Aorta (tissue), 5 donors: ENCODE measurements at places on chromosomes 1 and 21. TPM values are rescaled to one million over a fixed set of nuclear protein-coding genes. Genes with fewer than 3 reads are reported as not detected.

The LRRC42 gene
- 18.7 TPM for total RNA-seq

The HFM1 gene
- 1.2 TPM for total RNA-seq

The LCE1F gene
- not detected for total RNA-seq

The NBPF11 gene
- total RNA-seq = 8.8 TPM

The CCDC27 gene
- not detected for total RNA-seq

DNA sequence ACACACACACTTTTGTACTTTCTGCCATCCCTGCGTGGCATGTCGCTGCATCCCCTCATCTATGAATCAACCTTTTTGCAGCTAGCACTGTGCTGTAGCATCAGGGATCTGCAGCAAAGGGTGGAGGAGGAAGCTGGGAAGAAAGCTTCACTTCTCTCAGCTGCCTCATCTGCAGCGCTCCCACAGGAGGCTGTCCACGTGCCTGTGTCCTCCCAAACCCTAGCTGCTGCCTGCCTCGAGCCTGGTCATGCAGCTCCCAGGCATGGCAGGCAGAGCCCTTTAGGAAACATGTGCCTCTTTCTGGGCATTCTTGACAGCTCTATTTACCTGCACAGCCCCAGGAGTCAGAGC, 262.1 kb upstream of the SGIP1 start:
- DNase-seq = peak; percentile 76

DNA sequence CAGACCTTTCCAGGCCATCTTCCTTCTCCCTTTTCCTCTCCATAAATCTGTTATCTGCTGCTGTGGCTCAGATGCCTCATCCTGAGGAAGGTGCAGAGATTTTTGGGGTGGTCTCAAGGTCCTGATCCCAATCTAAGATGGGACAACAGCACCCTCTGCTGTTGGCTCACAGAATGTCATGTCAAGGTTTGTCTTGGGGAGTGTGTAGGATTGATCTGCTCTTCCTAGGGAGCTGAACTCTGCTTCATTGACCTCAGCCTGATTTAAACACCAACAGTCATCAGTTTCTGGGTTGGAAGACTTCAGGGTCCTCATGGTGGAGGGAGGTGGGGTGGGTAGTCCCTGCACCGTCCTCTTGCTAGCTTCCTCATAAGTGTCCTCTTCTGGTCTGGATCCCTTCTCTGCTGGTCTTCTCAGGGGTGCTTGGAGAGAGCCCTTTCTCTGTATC, 62.8 kb upstream of the LAX1 start:
- DNase-seq = no peak

DNA sequence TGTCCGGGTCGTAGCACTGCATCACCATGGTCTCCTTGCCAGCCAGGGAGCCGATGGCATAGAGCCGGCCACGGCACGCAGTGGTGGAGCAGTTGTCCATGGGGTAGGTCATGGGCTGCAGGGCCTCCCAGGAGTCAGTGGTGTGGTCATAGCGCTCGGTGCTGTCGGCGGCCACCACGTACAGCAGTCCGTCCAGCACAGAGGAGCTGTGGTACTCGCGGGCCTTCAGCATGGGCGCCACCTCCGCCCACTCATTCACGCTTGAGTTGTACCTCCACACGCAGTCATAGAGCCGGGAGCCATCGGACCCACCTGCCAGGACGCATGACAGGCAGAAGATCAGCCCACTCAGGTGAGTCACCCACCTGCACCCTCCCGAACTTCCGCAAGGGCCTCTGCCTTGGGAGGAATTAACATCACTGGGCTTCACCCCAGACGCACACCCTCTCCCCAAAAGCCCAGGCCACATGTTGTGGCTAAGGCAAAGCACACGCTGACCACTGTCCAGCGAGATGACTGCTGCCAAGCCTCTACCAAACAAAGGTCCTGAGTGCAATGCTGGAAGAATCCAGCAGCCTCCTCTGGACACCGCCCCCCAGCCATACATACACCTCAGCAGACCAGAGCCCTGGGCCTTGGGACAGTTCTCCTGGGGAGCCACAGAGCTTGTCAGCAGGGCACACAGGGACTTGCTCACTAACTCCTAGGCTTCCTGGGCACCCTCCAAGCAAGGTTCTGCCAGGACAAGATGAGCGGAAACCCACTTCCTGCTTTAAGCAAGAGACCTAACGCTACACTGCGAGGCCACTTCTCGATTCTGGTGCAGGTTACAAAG, 3.3 kb downstream of the KLHL21 start:
- no peak for DNase-seq

DNA sequence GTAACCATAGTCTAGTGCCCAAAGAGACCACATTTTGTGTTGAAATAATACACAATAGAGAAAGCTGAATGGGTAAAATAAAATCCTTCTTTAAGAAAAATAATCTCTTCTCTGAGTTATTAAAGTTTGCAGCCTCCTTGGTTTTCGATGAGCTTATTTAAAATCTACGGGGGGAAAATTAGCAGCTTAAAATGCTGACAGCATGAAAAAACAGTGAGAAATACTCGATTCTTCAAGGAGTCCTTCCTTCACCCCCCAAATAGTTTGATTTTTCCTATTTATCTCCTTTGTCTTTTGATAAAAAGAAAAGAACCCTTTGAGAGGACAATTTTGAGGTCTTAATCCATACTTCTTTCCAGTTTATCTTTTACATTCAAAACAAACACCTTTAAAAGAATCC, 394.0 kb upstream of the B3GALT2 start:
- no peak for DNase-seq

DNA sequence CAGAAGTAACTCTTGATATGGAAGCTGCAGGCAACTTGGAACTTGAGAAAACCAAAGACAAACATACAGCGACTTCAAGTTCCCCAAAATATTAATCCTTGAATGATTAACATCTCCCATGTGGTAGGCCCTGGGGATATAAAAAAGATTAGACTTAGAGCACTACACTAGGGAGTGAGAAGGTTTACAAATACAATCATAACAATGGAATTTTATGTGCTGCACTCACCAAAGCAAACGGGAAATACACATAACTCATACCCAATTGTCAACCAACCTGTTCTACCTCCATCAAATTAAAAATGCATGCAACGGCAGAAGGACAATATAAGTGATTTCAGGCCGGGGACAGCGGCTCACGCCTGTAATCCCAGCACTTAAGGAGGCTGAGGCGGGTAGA, 3.7 kb downstream of the SMYD3 start:
- no peak for DNase-seq

GRCh38 chr1:156947818-156948525, 27.5 kb downstream of the LRRC71 start:
- no peak for DNase-seq

DNA sequence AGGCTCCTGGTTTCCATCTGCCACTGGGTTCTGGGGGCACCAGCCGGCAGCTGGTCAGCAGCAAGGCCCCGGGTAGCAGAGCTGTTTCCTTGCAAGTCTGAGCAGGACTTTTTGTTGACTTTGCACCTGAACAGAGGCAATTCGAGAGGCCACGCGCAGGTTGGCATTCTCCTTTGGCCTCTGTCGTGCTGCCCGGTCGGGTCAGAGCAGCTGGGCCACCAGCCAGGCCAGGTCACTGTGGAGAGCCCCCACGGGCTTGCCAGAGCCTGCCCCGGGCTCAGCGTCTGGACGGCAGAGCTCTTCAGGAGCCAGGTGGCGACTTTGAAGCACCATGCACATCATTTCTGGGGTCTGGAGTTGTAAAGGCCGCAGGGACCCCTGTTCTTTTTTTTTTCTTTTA, 28.4 kb upstream of the TMEM52 start:
- peak; percentile 13 for DNase-seq

- no peak for DNase-seq
Observed at GRCh38 chr1:215599418-215600074, 32.4 kb downstream of the KCTD3 start.

DNA sequence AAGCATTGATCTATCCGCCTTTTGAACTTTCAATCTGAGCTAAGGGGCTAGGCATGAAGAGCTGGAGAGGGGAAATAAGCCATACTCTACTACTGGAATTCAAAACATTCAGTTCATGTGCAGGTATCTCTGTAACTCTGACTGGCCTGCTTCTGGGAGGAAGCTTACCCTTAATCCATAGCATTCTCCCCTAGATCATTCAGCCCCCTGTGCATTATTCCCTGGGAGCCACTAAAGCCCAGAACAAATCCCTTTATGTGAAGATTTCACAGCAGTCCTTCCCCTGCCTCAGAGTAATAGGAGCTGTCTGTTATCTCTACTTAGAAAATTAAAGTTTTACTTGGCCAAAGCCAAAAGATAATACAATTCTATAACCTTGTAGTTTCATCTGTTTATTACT, 300.7 kb downstream of the SEC16B start:
- DNase-seq = no peak

DNA sequence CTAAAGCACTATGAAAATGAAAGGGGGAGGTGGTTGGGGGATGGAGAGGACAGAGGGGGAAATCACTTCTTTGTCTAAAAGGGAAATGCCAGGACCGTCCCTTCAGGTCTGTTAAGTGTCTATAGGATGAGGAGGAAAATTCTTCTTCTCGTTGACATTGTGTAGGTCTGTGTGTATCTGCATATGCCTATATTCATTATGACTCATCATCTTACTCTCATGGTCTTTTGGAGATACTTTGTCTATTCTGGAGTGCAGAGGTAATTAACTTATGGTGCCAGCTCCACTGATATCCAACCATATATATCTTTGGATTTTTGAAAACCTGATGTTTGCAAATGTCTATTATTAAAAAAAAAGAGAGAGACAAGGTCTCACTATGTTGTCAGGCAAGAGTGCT, 143.7 kb downstream of the PBX1 start:
- no peak for DNase-seq

DNA sequence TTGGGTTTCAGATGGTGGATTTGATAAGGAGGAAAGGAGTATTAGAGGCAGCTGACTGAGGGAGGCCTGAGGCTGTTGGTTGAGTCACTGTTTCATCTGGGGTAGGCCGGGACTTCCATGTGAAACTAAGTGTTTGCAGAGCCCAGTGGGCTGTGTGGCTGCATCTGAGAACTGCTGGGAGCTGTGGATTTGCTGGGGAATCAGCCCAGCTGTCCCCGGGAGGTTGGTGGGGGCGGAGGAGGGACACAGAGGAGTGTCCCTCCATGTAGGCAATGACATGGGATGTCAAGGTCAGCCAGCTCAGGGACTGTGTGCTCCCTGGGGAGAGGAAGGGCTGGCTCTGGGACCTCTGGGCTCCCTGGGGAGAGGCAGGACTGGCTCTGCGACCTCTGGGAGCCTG, 36.4 kb downstream of the SLC2A7 start:
- no peak for DNase-seq

DNA sequence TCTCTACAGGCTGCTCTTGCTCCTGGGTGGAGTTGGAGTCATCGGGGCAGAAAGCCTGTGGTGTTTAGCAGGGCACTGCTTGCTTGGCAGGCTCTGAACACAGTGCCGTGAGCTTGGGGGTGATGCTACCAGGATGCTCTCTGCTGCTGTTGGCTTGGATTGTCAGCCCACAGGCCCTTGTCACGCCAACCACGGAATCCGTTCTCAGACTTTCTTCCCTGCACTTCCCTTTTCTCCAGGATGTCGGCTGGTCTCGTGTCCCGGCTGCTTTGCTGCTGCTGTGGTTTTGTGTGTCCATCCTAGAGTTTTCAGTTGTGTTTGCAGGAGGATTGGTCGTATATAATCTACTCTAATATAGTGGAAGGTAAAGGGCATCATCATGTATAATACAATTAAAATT, 44.4 kb upstream of the TTC34 start:
- peak; percentile 69 for DNase-seq

- DNase-seq = no peak
Observed at GRCh38 chr1:48841966-48842365, 65.3 kb upstream of the BEND5 start.

GRCh38 chr21:37257511-37257966, 9.6 kb downstream of the VPS26C start:
- DNase-seq = no peak

GRCh38 chr21:36728371-36729111, 29.6 kb downstream of the SIM2 start:
- no peak for DNase-seq

- no peak for DNase-seq
Observed at GRCh38 chr1:243558576-243558975, 291.5 kb downstream of the AKT3 start.

- no peak for DNase-seq
Observed at GRCh38 chr1:243343970-243344937, 88.4 kb downstream of the SDCCAG8 start.

DNA sequence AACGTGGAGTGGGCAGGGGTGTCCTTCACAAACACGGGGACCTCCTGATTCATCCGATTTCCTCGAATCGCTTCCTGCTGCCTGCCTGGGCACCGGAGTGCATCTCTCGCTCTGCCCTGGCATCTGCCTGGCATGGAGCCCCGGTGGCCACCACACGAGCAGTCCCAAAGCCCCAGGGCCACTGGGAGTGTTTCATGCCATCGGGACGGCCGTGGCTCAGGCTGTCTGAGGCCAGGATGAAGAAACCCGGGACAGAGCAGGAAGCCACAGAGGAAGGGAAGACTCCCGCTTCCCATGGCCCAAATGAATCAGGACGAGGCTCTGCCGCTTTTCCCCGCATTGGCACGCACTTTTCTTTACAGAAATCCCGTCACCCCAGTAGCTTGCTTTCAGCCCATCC, 32.4 kb downstream of the MEGF6 start:
- no peak for DNase-seq

GRCh38 chr1:223312705-223313414, 51.1 kb downstream of the SUSD4 start:
- no peak for DNase-seq
